ENCODE measurements at places on chromosomes 5 and 9.

- no peak for DNase-seq
Measured at GRCh38 chr5:124644138-124644537, 102.3 kb downstream of the ZNF608 start.

- DNase-seq: no peak
Measured at GRCh38 chr5:128062172-128062746, 21.3 kb upstream of the SLC12A2 start.

DNA sequence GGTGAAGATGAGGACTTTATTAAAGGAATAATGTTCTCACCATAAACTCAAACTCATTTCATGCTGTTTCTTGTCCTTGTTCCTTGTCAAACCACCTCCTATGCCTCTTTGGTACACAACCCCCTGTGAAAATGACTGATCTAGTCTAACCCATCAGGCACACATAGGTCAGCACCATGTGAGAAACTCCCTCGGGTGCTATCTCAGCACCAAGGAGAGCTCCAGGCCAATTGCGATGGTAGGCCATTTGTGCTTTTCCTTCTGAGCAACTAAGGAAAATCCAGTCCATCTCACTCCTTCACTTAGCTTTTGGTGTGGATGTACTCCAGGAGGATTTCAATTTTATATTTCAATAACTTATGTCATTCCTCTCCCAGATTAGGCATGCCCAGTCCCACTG, 199.8 kb downstream of the ZNF608 start:
- no peak for DNase-seq

DNA sequence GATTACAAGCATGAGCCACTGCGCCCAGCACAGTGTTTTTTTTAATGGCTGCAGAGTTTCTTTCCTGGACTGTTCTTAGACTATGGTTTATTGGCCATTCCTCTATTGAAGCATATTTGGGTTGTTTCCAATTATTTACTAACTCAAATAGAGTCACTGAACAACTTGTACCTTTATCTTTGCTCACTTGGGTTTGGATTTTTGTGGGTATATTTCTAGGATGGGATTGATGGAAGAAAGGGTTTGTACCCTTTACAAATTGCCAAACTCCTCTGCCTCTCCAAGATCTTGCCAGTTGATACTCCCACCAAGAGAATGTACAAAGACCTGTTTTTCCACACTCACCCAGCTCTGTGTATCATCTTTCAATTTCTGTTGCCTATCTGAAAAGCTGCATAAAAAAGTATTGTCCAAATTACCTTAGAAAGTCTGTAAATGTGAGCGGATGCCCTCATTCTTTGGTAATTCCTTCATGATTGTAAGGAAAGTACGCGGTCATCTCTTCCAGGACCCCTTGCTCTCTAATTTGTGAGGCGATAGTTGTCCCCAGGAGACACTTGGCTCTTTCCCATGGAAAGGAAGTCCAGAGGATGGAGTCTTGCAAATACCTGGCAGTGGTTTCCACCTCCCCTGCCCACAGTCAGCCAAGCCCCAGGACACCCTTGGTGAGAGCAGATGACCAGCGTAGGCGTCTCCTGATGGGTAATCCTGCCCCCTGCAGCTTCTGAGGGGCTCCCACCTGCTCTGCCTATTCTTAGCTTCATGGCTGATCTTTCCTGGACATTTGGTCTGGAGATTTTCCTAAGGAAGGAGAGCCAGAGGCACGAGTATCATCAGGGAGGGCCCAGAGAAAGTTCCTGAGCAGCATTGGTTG, 33.0 kb downstream of the ARHGEF37 start:
- no peak for DNase-seq

DNA sequence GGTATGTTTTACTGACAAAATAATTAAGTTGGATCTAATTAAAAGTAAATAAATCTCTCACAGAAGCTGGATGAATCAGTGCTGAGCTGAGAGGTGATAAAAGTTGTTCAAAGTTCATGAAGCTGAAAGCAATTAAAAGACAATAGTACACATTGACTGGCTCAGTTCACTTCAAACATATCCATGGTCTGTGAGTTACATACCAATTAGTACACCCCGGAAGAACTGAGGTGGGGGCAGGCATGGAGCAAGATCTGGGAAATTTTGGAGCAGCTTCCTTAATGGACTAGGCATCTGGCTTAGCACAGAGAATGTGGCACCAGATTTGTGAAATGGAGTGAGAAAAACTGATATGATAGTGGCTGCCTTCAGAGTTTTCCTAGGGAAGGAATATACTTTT, 152.7 kb downstream of the ATP10B start:
- no peak for DNase-seq

DNA sequence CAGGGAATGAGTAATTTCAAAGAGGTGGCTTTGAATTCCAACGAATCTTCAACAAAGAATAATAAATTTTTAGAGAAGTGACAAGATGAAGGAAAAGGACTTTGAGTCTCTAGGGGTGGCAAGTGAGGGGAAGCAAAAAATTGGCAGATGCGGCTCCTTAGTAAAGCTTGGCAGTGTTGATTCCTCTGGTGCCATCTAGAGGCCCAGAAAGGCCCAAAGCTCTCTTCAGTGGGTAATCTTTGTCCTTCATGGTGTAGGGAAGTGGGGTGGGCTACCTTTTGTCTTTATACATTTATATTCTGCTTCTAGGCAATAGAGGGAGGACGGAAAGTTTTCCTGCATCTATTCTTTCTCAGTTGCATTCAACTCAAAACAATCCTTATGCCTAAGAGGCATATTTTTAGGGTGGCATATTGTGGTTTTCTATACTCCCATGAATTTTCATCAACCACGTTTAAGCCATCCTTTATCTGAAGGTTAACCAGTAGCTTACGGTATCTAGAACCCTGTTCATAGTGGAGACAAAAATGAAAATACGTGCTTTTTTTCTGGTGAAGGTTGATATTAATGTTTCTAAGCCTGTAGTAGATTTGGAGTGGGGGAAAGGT, 17.5 kb upstream of the ROPN1L start:
- no peak for DNase-seq

DNA sequence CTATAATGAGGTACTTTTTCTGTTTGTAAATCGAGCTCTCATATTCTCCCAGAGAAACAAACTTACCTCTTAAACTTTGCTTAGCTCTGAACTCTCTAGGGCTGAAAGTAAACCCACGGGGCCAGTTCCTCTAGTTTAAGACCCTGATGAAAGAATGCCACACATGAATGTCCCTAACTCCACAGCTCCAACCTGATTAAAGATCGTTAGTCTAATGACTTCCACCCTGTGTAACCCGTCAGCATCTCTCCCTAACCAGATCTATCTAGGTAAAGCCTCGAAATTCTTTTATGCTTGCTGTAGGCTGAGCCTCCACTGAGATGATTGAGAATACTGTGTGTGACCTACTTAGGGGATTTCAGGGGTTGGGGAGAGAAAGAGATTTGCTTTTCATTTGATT, 27.0 kb downstream of the ADRA1B start:
- no peak for DNase-seq

GRCh38 chr5:83392766-83393503, 78.6 kb upstream of the VCAN start:
- no peak for DNase-seq

DNA sequence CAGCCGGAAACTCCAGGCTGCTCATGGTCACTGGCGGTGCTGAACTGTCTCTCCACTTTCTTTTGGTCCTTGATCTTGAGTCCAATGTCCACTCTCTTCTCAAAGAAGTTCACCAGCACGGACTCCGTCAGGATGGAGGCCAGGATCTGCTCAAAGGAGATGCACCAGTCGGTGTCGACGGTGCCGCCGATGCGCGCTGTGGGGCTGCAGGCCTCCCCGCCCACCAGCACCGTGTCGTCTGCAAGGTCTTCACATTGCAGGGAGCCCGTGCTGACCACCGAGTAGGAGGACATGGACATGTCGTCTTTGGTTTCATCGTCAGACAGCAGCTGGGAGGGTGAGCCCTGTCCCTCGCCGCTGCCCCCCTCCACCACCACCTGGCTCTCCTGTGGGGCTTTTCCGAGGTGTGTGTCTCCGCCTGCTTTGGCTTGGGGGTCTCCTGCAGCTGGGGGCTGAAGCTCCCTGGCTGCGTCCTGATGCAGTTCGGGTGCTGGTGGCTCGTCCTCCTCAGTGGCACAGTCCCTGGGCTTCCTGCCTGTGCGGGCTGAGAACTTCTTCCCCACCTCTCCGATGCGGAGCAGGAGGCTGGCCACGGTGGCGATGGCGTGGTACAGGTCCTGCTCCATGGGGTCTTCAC, 5.0 kb upstream of the MRNIP start:
- no peak for DNase-seq

GRCh38 chr9:2495221-2496005, 126.2 kb upstream of the VLDLR start:
- DNase-seq: no peak

DNA sequence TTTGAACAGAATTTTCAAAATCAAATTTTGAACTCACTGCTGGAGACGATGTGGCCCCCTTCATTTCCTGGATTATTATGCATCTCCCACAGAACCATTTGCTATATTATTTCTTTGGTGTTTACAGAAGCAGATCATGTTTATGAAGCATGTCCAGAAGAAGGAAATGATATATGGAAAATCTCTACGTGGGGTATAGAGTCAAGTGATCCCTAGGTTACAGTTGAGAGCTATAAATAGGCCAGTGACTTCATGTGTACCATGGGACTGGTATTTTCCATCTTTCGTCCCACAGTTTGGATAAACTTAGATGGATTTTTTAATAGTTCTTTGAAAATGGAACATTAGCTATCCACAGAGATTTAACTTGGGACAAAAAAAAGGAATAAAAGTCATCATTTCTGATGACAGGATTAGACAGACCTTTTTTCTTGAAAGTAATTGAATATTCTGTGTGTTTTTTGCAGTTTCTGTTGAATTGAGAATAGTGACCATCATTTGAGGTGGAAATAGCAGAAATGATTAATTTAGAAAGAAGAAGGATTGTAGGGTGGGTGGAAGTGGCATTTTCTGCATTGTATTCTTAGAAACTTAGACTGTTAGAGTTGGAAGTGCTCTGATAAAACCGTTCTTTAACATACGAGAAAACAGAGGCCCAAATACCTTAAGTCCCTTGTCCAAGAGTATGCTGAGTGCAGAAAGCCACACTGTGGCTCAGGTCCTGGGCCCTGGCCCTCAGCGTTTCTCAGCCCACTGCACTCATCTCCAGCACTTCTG, 136.4 kb downstream of the PIP5K1B start:
- DNase-seq: no peak

- no peak for DNase-seq
Measured at GRCh38 chr9:36082931-36083330, 46.2 kb downstream of the RECK start.

DNA sequence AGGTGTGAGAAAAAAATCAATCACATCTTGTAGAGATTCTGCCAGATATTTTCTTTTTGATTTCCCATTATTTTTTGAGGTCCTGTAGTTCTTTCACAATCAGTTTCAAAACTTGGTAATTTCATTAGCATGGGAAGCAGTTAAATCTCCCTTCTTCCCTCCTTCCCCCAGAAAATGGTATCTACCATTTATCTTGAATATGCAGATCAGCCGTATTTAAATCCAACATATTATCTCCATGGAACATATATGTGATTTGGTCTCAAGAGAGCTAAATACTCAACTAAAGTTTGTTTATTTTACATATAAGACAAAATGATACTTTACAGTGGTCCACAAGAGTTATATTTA, 1034.8 kb downstream of the CDH12 start:
- no peak for DNase-seq

GRCh38 chr9:113594484-113595299, 131.2 kb downstream of the RGS3 start:
- DNase-seq: no peak

- no peak for DNase-seq
Measured at GRCh38 chr5:13934125-13934524, 10.4 kb downstream of the DNAH5 start.

- DNase-seq: no peak
Measured at GRCh38 chr5:74136276-74136825, 504.2 kb downstream of the ENC1 start.

- no peak for DNase-seq
Measured at GRCh38 chr5:125551246-125551645, 804.8 kb upstream of the ZNF608 start.

DNA sequence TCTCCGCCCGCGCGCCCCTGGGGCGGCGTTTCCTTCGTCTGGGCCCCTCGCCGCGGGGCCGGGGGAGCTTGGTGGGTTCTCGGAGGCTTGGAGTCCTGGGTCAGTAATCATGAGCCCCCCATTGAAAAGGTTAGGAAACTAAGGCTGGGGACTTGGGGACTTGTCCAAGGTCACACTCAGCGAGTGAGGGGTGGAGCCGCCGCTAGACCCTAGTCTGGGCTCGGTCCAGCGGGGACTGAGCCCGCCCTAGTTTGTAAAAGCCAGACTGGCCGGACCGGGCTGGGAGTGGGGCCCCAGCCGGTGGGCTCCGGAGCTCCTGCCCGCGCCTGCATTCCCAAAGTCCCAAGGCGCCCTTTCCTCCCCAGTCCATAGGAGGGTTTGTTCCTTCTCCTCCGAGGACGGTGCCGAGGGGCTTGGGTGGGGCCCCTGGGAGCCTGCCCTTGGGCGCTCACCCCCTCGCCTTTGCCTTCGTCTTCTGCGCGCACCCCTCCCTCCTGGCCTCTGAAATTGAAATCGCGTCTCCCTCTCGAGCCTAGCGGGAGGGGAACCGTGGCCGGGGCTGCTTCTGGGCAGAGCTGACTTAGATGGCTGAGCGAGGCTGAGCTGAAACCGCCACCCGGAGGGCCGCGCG, 995 bp downstream of the OLFM1 start:
- DNase-seq: no peak

- DNase-seq: no peak
Measured at GRCh38 chr5:169904508-169904907, 75.8 kb downstream of the INSYN2B start.

GRCh38 chr5:180830253-180831138, 27.9 kb upstream of the MGAT1 start:
- DNase-seq: no peak

- no peak for DNase-seq
Measured at GRCh38 chr5:105740242-105740641, 1930.5 kb downstream of the EFNA5 start.

DNA sequence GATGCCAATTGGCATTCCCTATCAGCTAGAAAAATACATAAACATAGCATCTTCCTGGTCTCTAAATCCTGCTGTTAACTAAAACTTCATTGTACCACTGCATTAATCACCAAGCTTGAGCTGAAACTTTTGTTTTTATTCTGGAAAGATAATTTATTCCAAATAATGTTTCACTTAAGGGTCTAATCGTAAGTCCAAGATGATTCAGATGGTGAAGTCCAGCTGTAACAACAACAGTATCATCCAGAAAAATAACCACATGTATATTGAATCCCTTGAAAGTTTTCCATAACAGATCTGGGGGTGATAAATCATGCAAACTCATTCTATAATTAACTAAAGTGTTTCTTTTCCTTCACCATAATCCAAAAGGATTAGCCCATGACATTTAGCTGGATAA, 23.9 kb downstream of the RORB start:
- no peak for DNase-seq

DNA sequence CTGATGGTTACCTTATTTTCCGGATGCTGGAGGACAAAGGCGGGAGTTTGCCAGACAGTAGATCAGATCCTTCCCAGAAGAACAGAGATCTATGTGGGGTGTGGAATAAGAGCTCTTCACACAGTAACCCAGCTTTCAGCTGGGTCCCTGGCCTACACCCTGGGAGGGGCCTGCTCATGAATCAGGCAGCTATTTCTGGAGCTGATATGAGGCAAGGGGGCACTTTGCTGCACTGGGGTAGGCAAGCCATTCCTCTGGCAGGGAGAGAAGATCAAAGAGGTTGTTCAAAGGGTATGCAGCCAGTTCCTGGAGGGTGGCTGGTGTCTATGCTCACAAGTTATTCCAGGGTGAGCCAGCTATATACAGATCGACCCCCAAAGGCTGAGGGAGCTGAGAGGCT, 48.6 kb downstream of the CYSTM1 start:
- no peak for DNase-seq
